CD4-positive, alpha-beta T cell treated with Interleukin-6 for 4 hours (primary cell): ENCODE measurements at places on chromosomes 7 and 10.

GRCh38 chr10:128880159-128880725 lies 586.8 kb upstream of the MGMT start:
- no peak for DNase-seq

DNA sequence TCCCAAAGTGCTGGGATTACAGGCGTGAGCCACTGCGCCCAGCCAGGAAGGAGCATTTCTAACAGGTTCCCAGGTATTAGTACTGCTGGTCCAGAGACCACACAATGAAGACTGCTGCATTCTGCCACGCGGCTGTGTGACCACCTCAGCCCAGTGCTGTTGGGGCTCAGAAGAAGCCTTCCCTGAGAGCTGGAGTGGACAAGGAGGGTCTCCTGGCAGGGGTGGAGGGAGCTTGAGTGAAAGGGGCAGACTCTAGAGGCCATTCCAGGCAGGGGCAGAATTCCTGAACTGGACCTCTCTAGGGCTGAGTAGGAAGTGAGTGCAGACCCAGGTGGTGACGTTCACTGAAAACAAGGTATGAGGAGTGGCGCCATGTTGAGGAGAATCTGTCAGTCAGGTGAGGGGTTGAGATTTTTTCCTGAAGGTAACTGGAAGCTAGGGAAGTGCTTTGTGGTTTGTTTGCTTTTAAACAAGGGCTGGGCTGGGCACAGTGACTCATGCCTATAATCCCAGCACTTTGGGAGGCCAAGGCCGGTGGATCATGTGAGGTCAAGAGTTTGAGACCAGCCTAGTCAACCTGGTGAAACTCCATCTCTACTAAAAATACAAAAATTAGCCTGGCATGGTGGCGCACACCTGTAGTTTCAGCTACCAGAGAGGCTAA lies 67.6 kb downstream of the TACC2 start:
- no peak for DNase-seq

DNA sequence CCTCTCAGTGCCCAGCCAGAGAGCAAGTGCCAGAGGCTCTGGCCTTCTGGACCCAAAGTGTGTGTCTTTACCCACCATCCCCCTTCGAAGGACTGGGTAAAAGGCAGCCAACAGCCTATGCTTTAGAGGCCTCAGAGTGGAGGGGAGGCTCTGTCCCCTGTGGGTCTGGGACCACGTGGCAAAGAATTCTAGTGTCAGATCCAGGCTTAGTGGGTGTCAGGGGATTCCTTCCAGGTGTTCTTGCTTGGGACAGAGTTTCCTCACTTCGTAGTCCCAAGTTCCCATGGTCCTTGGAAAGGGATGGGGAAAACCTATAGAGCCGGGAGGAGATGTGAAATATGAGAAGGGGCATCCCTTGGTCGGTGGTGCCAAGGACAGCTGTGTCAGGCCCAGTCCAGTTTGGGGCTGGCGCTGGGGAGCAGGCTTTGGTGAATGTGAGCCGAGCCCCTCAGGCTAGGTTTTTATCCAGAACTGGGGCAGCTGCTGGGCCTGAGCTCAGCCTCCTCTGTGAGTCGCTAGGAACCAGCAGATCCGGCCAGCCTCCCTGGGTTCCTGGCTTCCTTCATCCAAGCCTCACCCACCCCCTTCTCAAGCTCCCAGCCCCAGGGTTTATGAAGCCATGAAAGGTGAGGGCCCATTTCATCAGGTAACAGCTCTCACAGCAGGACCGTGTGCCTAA lies 71.2 kb downstream of the C10orf105 start:
- no peak for DNase-seq

DNA sequence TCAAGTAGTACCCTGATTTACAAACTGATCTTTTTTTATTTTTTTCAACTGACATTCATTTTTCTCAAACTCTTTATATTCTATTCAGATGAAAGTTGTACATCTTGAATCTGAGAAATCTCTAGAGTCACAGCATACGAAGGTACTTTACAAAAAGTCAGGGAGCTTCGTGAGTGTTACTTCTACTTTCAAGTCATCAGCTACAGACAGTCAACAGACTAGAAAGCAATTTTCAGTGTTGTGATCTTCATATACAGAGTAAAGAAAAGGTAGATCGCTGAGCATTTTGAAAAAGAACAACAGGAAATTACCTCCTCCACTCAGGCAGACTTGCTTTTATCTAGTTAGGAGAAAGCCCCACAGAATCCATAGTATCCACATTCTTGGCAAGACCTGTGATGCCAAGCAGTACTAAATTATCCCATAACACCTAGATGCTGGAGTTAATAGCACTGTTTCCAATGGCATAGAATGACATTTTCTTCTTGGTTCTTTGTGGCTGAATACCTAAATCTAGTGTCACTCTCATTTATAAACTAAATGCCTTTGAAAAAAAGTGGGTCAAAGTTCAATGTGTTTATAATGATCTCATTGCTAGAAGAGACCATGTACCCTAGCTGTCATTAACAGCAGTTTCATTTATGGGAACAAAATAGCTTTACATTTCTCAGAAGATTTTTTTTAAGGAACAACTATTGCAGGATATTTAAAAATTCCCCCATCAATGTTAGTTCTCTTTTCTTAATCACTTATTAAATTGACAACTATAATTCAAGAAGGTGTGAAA lies 12.0 kb upstream of the ZNF800 start:
- no peak for DNase-seq

DNA sequence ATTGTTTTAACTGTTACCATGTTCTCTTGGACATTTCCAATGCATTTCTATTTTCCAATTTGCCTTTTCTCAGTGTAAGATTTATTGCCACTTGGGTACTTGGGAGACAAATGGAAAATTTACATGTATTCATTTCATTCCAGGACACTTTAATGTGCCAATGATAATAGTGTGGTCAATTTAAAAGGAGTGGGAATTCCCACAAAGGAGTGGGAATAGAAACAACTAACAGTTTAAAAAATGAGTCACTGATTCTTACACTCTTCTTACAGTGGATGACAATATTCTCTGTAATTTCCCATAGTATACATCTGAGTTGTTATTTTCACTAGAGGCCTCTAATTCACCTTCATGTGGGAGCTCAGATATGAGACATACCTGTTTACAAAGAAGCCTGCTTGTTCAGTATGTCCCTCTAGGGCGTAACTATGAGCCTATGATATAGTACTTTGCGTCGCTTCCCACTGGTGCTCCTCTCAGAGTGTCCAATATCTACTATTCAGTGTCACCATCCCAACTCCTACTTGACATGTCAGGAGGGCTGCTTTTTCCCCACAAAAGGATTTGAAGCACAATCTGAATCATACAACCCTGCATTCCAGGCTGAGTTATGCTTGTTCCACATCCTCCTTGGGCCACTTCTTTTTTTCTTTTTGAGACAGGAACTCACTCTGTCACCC lies 301.3 kb downstream of the PHTF2 start:
- DNase-seq, result no peak

GRCh38 chr7:133303931-133304330 lies 51.1 kb downstream of the EXOC4 start:
- no peak for DNase-seq

- no peak for DNase-seq
Observed at GRCh38 chr10:2122431-2123124, 385.3 kb upstream of the ADARB2 start.

GRCh38 chr7:129334473-129334872 lies 99.8 kb upstream of the STRIP2 start:
- no peak for DNase-seq

DNA sequence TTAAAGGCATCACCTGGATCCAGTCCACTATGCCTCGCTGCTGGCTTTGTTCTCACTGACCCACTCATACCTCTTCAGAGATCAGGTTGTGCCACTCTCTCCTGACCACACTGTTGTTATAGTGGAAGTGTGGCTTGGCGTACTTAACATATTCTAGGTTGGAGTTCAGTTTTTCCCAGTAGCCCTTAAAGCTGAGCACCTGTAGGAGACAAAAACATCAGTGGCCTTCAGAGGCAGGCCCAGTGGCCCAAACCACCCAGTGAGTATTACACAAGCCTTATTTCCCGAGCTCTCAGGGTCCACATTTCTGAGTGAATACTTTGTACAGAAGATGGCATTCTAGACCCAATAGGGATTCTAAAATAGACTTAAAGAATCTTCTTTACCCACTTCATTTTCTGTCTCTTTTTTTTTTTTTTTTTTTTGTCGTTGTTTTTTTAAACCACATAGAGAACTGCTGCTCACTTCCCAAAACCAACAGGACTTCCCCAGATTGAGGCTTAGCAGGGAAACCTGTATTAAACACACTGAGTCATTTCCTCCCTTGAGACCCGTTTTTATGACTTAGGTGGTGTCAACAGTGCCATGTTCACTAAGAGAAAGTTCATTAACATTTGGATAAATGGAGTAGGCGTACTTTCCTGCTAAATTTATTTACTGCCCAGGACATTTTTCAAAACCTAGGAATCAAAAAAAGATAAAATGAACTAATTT lies 85.8 kb downstream of the GSAP start:
- DNase-seq, result no peak

DNA sequence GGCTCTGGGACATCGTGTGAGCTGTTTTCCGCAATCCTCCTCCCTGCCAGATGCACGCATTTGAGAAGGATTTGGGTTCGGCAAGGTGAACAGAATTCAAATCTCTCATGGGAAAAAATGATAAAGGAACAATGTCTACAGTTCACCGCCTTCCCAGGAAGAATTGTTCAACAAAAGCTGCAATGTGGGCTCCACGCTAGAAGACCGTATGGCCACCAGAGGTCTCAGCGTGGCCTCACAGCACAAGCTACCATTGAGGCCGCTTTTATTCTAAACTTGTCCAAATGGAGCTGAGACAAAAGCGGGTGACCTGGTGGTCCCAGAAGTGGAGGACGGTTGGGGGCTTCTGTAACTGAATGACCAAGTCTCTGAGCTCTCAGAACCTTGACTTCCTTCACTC lies 733.1 kb downstream of the PARD3 start:
- no peak for DNase-seq

DNA sequence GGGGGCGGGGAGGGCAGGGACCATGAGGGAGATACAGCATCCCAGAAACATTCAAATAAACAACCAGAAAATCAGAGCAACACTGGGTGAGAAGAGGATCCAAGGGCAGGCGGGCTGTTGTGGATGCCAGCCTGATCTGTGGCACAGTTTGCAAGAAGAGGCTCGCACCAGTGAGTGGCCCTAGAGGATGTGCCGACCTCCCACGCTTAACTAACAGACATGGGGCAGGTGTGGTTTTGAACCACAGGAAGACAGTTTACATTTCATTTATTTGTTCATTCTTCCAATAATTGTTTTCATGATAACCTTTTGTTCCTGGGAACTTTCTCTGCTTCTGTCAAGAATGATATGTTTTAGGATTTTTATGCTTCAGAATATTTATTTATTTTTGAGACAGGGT lies 115.6 kb downstream of the ZNF248 start:
- DNase-seq, result no peak

DNA sequence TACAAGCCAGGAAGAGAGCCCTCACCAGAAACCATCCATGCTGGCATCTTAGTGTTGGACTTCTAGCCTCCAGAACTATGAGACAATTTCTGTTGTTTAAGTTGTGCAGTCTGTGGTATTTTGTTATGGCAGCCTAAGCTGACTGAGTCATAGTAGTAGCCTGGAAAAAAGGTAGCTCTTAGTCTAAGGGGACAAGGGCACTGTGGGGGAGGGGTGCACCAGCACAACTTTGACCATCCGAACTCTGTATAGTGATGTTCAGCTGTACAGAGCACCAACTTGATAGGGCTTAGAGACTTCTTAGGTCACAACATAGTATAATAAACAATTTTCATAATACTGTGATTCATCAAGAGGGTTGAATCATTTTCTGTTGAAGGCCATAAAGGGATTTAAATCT lies 14.3 kb downstream of the EIF4EBP2 start:
- DNase-seq, result no peak

GRCh38 chr7:74993121-74993520 lies 28.6 kb downstream of the CASTOR2 start:
- DNase-seq, result no peak

- peak; percentile 82 for DNase-seq
Observed at GRCh38 chr7:143372070-143372469, 9.1 kb upstream of the ZYX start.

DNA sequence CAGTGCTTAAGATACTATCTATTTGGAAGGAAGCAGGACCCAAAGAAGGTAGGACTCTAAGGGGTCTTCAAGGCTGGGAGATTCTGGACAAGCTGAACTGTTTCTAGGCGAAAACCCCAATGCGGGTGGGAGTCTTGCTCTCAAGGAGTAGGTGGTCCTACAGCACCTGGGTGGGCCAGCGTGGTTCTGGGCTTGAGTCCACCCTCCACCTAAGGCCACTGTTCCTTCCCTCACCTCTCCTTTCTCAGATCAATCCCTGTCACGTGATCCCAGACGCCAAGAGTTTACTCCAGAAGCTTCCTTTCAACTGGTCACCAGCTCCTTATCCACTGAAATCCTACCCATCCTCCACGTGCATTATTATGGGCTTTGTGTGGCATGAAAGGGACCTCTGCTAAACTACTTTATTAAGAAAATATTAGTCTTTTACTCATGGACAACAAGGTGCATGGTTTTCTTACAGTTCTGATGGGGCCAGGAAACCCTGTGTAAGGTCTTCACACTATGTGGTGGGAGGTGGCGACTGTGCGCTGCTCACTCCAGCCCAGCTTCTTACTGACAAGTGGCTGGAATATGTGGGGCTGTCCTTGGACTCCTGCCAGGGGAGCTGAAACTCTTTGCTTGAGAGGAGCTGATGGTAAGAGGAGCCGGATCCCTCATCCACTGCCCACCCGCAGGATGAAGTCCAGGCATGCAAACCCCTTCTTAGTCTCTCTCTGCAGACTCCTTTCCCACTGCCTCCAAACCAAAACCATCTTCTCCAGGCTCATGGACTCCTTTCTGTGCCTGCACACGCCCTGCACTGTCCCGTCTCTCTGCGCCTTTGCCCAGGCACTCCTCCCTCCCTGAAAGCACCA lies 1.6 kb downstream of the ZNF746 start:
- DNase-seq, result peak; percentile 10

- no peak for DNase-seq
Observed at GRCh38 chr10:58836991-58837575, 324.4 kb downstream of the BICC1 start.

DNA sequence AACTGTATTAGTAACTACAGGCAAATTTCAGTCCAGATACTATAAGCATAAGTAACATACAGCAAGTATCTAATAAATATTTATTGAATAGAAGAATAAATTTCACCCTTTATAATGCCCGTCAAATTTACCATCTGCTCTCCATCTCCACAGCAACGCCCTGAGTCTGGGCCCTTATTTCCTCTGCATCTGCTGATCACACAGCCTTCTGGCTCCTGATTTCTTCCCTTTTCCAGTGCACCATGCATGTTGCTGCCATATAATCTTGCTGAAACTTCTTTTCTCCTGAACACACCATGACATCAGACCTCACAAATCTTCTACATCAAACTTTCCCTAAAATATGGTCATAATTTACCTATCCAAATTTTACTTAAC lies 15.4 kb downstream of the HYCC1 start:
- no peak for DNase-seq

GRCh38 chr10:17026686-17027485 lies 102.7 kb downstream of the CUBN start:
- peak; percentile 76 for DNase-seq
